ENCODE measurements at places on chromosomes 5 and 9. TPM values are rescaled to one million over a fixed set of nuclear protein-coding genes. Genes with fewer than 3 reads are reported as not detected.

DNA sequence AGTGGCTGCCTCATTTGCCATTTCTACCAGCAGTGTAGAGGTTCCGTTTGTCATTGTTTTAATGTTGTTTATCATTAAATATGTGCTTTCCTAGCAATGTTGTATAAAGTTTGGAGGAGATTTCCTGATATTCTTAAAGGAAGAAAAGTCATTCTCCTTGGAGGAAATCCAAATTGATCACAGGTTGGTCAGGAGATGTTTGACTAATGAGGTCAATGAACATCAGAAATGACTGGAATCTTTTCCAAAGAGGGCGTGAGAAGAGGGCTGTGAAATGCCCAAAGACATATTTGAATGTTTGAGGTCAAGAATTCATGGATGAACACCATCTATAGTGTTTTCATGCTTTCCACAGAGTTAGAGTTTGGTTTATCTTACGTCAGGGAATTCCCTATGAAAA is 471.3 kb downstream of the MAT2B start:
- H3K4me1 ChIP-seq, result no peaks in the 10 kb centered on the region
- H3K27me3 ChIP-seq, result no peaks in the 10 kb centered on the region
- no peaks in the 10 kb centered on the region for H3K36me3 ChIP-seq
- no peak overlapping the region for H3K4me3 ChIP-seq
- no peak overlapping the region for H3K27ac ChIP-seq
- DNase-seq, result peak; percentile 0

- H3K27me3 ChIP-seq, result peaks cover 14% of the 10 kb centered on the region
- no peak overlapping the region for H3K27ac ChIP-seq
Measured at GRCh38 chr5:147248561-147248960, 13.7 kb downstream of the STK32A start.

- no peak overlapping the region for H3K27ac ChIP-seq
- no peaks in the 10 kb centered on the region for H3K36me3 ChIP-seq
- H3K4me1 ChIP-seq, result peaks cover 20% of the 10 kb centered on the region
- no peaks in the 10 kb centered on the region for H3K27me3 ChIP-seq
- no peak for DNase-seq
Measured at GRCh38 chr9:77854916-77855311, 176.7 kb downstream of the GNAQ start.

DNA sequence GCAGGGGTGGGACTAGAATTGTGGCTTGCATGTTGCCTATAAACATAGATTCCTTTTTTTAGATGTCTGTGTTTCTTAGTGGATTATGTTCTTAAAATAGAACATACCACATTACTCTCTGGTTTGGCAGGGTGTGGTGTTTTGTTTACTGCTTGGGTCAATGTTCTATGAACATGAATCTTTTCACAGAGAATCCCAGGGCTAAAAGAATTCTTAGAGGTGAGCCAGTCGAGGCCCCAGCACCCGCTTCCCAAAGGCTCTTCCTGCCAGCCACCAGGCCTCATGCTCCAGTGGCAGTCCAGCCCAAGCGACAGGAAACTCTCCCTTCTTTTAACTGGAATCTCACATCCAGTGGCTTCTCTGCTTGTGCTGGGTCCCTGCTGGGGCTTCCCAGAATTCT is 126.6 kb downstream of the C9orf152 start:
- H3K27me3 ChIP-seq, result no peaks in the 10 kb centered on the region
- H3K4me1 ChIP-seq, result peaks cover 60% of the 10 kb centered on the region
- peaks cover 5% of the 10 kb centered on the region for H3K36me3 ChIP-seq

DNA sequence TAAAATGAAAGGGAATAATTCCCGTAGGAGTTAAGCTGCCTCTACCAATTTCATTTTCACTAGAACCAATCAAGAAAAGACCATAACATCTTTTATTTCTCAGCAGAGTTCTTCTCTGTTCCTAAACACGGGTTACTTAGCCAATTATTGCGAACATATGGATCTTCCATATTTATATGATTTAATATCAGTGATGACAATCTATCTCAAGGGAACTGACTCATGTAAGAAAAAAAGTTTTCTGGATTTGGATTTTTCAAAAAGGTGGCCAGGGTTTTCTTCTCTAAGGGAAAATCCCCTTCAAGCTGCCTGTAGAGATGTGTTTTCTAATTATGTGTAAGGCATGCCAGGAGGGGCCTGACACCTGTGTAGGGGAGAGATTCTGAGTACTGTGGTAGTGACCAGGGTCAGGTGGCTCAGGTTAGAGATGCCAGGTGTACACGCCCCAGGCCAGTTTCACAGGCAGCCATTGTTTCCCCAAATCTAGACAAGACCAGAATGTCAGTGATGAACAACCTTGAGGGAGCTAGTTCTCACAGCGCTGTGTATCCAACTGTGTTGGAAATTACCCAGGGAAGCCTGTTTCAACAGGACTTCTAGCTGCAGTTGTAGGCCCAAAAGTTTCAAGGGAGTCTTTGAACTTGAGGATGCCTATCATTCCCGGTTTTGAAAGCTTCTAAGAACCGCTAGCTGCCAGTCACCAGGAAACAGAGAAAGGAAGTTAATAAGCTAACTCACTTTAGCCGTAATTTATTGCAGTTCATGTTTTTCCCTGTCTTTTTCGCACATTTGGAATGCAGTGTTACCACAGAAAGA is 572.5 kb upstream of the RGMB start:
- H3K4me3 ChIP-seq, result no peak overlapping the region
- H3K36me3 ChIP-seq, result no peaks in the 10 kb centered on the region

DNA sequence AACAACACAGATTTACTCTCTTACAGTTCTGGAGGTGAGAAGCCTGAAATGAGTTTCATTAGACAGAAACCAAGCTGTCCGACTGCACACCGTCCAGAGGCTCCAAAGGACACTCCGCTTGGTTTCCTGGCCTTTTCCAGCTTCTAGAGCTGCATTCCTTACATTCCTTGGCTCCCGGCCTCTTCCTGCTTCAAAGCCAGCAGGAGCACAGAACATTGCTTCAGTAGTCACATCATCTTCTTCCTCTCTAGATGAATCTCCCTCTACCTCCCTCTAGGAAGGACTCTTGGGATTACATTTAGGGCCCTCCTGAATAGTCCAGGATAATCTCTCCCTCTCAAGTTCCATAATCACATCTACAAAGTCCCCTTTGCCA is 213.3 kb downstream of the CDK5RAP2 start:
- peak overlapping the region; percentile 36 for H3K4me3 ChIP-seq
- peak; percentile 89 for DNase-seq
- H3K27me3 ChIP-seq, result no peaks in the 10 kb centered on the region
- H3K4me1 ChIP-seq, result peaks cover 24% of the 10 kb centered on the region
- peak overlapping the region; percentile 39 for H3K27ac ChIP-seq
- no peaks in the 10 kb centered on the region for H3K36me3 ChIP-seq

GRCh38 chr9:101477214-101477613 is 41.6 kb upstream of the ALDOB start:
- H3K4me3 ChIP-seq, result no peak overlapping the region
- peak; percentile 10 for DNase-seq
- H3K27ac ChIP-seq, result no peak overlapping the region
- no peaks in the 10 kb centered on the region for H3K27me3 ChIP-seq

GRCh38 chr9:86075132-86076109 is 23.9 kb downstream of the GOLM1 start:
- no peaks in the 10 kb centered on the region for H3K27me3 ChIP-seq
- no peak overlapping the region for H3K4me3 ChIP-seq
- no peak for DNase-seq
- H3K27ac ChIP-seq, result no peak overlapping the region
- no peaks in the 10 kb centered on the region for H3K36me3 ChIP-seq

GRCh38 chr5:177968661-177969211 is 27.3 kb downstream of the PROP1 start:
- peaks cover 8% of the 10 kb centered on the region for H3K27me3 ChIP-seq
- H3K27ac ChIP-seq, result no peak overlapping the region
- DNase-seq, result no peak
- no peaks in the 10 kb centered on the region for H3K4me1 ChIP-seq
- no peaks in the 10 kb centered on the region for H3K36me3 ChIP-seq
- no peak overlapping the region for H3K4me3 ChIP-seq

GRCh38 chr5:113263545-113263944 is 171.2 kb downstream of the TSSK1B start:
- H3K36me3 ChIP-seq, result no peaks in the 10 kb centered on the region
- no peaks in the 10 kb centered on the region for H3K27me3 ChIP-seq
- H3K4me1 ChIP-seq, result peaks cover 14% of the 10 kb centered on the region
- DNase-seq, result no peak

DNA sequence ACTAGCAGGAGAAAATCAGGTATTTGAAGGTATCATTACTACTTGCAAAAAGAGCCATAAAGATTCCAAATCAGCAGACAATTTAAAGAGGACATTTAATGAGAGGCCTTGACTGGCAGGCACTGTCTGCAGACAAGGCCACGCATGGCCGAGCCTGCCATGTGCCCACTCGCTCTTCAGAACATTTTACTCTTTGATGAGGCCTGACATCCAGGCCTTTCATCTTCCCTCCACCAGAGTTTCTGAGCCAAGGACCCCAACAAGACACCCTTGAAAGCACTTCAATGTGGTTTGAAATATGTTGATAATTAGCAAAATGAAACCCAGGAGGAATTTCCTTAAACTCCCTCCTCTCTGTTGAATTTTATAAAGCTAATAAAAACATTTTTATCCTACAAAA is 16.4 kb downstream of the AK8 start:
- no peak overlapping the region for H3K4me3 ChIP-seq
- peaks cover 8% of the 10 kb centered on the region for H3K4me1 ChIP-seq
- no peaks in the 10 kb centered on the region for H3K36me3 ChIP-seq
- H3K27me3 ChIP-seq, result peaks cover 14% of the 10 kb centered on the region
- no peak overlapping the region for H3K27ac ChIP-seq

- DNase-seq, result no peak
- H3K27me3 ChIP-seq, result no peaks in the 10 kb centered on the region
- H3K4me1 ChIP-seq, result peaks cover 31% of the 10 kb centered on the region
- no peak overlapping the region for H3K4me3 ChIP-seq
- no peak overlapping the region for H3K27ac ChIP-seq
Measured at GRCh38 chr5:142842994-142843905, 73.1 kb downstream of the ARHGAP26 start.

- no peaks in the 10 kb centered on the region for H3K36me3 ChIP-seq
- H3K27ac ChIP-seq, result no peak overlapping the region
- no peaks in the 10 kb centered on the region for H3K4me1 ChIP-seq
- no peak for DNase-seq
- no peaks in the 10 kb centered on the region for H3K27me3 ChIP-seq
Measured at GRCh38 chr9:89405826-89406225, 87.5 kb downstream of the SECISBP2 start.

DNA sequence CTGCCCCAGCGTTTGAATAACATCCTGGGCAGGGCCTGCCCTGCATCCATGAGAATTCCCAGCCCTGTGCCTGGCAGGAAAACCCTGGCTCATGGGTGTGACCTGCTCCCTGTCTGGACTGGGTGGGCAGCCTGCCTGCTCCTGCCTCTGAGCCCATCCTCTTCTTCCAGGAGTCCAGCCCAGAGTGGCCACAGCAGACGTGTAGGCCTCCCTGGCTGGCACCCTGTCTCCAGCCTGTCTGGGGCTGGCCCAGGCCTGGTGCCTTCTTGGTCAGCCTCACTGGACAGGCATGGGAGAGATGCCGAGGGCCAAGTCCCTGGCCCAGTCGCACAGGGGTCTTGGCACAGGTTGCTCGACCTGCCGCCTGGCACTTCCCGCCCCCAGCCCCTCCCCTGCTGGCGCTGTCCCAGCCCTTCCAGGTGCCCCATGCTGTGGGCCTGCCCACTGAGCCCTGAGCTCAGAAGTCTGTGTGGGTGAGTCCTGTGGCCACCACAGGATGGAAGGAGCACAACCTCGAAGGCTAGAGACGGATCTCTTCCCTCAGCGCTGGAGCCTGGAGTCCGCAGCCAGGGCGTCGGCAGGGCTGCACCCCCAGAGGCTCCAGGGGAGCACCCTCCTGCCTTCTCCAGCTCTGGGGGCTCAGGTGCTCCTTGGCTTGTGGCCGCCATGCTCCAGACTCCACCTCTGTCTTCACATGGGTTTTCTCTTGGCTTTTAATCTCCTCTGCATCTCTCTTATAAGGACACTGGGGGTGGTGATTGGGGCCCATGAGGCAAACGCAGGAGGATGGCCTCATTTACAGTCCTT is 11.8 kb upstream of the COL5A1 start:
- H3K4me1 ChIP-seq, result peaks cover 20% of the 10 kb centered on the region
- DNase-seq, result peak; percentile 32
- no peak overlapping the region for H3K27ac ChIP-seq
- H3K4me3 ChIP-seq, result no peak overlapping the region

- no peaks in the 10 kb centered on the region for H3K27me3 ChIP-seq
- H3K4me3 ChIP-seq, result peak overlapping the region; percentile 85
- H3K4me1 ChIP-seq, result peaks cover 24% of the 10 kb centered on the region
- no peaks in the 10 kb centered on the region for H3K36me3 ChIP-seq
Measured at GRCh38 chr5:163458778-163459385, 1.0 kb downstream of the NUDCD2 start.

GRCh38 chr5:110965773-110966581 is 105.5 kb upstream of the TSLP start:
- peaks cover 4% of the 10 kb centered on the region for H3K4me1 ChIP-seq
- H3K27me3 ChIP-seq, result no peaks in the 10 kb centered on the region
- peak; percentile 14 for DNase-seq
- H3K27ac ChIP-seq, result no peak overlapping the region
- H3K36me3 ChIP-seq, result no peaks in the 10 kb centered on the region

DNA sequence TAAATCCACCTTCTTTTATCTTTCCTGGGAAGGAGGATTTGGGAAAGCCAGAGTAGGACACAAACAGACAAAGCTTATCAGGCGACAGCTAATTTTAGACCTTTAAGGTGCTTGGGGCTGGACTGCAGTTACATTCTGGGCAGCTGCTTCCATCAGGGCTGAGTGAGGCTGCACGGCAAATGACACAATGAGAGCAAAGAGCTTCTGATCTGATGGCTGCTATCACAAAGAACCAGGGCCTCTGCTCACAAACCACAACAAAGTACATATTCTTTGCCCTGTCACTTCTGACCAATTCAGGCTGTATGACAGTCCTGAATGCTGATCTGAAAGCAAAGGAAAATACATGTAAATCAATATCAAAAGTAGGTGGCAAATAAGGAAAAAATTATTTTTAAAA is 93.1 kb downstream of the MRPS27 start:
- no peaks in the 10 kb centered on the region for H3K27me3 ChIP-seq
- H3K4me1 ChIP-seq, result peaks cover 14% of the 10 kb centered on the region
- H3K27ac ChIP-seq, result no peak overlapping the region
- no peak overlapping the region for H3K4me3 ChIP-seq
- no peak for DNase-seq

DNA sequence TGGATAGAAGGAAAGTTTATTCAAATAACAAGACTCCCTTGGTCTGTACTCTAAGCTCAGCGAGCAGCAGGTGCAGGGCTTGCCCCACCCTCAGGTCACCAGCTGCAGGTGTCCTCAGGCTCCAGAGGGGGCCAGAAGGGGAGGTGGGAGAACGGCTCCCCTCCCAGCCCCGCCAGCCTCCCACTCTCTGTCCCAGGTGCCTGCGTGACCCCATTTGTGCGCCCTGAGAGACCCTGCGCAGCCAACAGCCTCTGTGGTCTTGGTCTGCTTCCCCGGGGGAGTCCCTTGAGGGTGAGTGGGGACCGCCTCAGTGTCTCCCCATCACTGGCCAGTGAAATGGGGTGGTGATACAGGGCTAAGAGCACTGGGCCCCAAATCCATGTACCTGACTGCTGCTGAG is 62.3 kb upstream of the STXBP1 start:
- H3K4me1 ChIP-seq, result peaks cover 43% of the 10 kb centered on the region
- H3K27ac ChIP-seq, result no peak overlapping the region
- no peak for DNase-seq
- H3K36me3 ChIP-seq, result peaks cover 13% of the 10 kb centered on the region
- no peak overlapping the region for H3K4me3 ChIP-seq

STX17 gene
- 16.9 TPM for total RNA-seq

FAM169A gene
- 0.22 TPM for total RNA-seq

MBLAC2 gene
- total RNA-seq, result 3.7 TPM

PRLR gene
- 14.2 TPM for total RNA-seq

TTC1 gene
- 46.8 TPM for total RNA-seq

GRIA1 gene
- total RNA-seq, result 0.11 TPM

ZBTB34 gene
- 7.5 TPM for total RNA-seq

Data from GM23248 (cell line).